RWPE2 (cell line): ENCODE measurements at places on chromosomes 12 and 14.

DNA sequence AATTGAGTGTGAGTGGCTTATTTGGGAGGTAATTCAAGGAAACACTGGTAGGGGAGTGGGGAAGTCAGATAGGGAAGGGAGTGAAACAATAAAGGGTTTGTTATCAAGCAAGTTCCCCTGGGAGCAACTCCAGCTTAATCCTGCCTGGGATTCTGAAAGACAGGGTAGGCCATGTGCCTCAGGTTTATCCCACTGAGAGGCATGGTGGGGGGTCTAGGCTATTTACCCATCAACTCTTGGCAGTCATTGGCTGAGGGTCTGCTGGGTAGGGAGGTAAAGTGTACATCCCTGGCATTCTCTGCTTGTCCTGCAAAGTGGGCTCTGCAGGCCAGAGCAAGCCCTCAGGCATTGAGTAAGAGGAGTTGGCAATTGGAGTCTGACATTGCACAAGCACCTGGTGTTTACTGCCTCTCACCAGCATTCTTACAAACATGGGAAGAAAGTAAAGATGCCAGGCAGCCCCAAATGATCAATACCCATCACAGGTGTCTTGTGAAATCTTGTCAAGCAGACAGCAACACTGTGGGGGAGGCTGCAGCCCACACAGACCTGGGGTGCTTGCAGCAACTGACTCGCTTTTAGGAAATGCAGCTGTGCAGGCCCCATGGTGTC is 169.3 kb downstream of the KTN1 start:
- no peak for DNase-seq
- H3K4me1 ChIP-seq: peaks cover 21% of the 10 kb centered on the region
- H3K4me3 ChIP-seq: no peak overlapping the region
- H3K27me3 ChIP-seq: no peaks in the 10 kb centered on the region

DNA sequence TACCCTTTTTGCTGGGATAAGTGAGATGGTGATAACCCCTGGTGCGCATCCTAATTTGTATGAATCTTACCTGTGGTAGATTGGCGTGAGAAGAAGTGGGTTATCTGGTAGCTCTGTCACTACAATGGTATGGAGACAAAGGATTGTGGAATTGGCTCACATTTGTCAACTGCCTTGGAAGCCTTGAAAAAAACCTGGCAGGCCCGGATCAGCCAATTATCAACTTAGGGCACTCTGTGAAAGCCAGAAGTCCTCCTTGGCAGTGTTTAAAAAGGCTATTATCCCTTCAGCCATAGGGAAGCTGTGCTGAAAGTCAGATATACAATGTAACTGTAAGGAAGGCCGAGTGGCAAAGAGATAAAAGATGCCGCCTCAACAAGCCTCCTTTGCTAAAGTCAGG is 56.5 kb downstream of the WASHC3 start:
- no peak overlapping the region for H3K4me3 ChIP-seq
- no peaks in the 10 kb centered on the region for H3K27me3 ChIP-seq

GRCh38 chr12:49059045-49059298 is 1.6 kb downstream of the KMT2D start:
- peak overlapping the region; percentile 77 for H3K4me3 ChIP-seq
- peaks cover 11% of the 10 kb centered on the region for H3K4me1 ChIP-seq
- peak overlapping the region; percentile 65 for H3K27ac ChIP-seq
- H3K36me3 ChIP-seq: peaks cover 31% of the 10 kb centered on the region
- no peak for DNase-seq
- no peaks in the 10 kb centered on the region for H3K27me3 ChIP-seq

DNA sequence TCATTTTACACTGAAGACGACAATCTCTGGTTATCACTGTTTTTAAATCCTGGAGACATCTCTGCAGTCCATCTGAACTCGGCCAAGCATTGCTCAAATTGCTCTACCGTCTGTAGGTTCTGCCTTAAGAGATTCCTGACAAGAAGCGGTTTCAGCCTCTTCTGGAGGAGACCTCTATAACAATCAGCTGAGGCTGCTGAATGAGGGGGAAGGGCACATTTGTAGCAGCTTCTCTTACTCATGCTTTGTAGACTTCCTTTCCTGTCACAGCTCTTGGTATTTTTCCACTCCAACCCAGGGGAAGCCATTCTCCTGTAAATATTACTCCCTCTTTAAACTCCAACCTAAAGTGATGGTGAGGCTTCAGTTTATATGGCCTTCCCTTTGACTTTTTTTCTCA is 3.0 kb downstream of the ARG2 start:
- no peaks in the 10 kb centered on the region for H3K36me3 ChIP-seq
- H3K27ac ChIP-seq: peak overlapping the region; percentile 71
- no peak overlapping the region for H3K4me3 ChIP-seq

DNA sequence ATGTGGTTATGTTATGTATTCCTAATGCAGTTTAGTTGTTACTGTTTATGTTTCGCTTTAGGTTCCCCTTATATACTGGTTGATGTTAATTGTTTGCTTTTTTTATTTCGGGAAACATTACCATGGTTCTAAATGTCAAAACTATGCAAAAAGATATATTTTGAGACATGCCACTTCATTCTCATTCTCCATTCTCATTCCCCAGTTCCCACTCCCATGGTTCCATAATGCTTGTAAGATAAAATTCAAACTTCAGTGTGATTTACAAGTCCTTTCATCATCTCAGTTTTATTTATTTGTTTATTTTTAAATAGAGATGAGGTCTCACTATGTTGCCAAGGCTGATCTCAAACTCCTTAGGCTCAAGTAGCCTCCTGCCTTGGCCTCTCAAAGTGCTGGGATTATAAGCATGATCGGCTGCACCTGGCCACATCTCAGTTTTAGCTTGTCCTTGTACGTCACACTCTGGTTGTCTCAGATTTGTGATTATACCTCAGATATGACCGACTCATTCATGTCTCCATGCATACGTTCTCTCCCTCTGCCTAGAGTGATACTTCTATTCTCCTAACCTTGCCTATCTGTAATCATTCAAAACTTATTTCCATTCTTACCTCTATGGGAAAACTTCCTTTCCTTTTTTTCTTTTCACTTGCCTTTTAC is 407.8 kb upstream of the RGS6 start:
- no peak for DNase-seq
- H3K4me3 ChIP-seq: no peak overlapping the region
- H3K4me1 ChIP-seq: no peaks in the 10 kb centered on the region
- H3K27me3 ChIP-seq: no peaks in the 10 kb centered on the region

DNA sequence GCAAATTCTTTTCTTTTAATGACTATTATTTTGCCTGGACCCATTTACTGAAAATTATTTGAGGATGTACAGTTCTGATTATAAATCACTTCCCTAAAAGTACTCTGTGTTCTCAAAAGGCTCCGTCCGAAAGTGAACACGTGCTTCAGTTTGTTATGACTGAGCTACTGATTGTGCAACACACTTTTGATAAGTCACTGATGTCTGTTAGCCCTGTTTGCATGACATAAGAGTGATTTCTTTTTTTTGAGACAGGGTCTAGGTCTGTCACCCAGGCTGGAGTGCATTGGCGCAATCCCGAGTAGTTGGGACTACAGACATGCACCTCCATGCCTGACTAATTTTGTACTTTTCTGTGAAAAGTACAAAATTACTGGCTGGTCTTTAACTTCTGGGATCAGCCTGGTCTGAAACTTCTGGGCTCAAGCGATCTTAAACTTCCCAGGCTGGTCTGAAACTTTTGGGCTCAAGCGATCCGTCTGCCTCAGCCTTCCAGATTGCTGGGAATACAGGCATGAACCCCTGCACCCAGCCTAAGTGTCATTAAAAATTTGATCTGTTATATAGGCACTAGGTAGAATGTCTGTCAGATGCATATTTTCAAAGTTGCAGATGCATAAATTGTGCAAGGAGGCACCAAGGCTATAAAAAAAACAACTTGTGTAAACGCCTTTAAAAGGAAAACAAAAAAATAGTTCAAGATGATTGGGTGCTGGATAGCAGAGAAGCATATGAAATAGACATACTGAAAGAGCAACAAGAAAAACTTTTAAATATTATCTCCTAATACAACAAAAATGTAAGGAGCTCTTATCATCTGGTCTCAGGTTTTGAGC is 111.5 kb downstream of the SRGAP1 start:
- no peaks in the 10 kb centered on the region; the same call in 1 of the 2 replicates for H3K36me3 ChIP-seq
- no peaks in the 10 kb centered on the region for H3K27me3 ChIP-seq
- H3K4me1 ChIP-seq: peaks cover 11% of the 10 kb centered on the region

DNA sequence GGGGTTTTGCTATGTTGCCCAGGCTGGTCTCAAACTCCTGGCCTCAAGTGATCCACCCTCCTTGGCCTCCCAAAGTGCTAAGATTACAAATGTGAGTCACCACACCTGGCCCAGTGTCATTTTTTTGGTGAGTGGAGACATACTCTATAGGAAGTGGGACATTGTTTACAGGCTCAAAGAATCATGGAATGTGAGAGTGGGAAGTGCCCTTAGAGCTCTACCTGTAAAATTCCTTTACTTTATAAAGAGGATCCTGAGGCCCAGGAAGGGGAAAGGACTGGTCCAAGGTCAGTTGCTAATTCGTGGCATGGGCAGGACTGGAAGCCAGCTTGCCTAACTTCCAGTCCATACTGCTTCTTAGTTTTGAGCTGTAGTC is 8.7 kb upstream of the ADCK1 start:
- H3K4me1 ChIP-seq: peaks cover 4% of the 10 kb centered on the region
- H3K36me3 ChIP-seq: no peaks in the 10 kb centered on the region
- H3K4me3 ChIP-seq: no peak overlapping the region
- no peak for DNase-seq

DNA sequence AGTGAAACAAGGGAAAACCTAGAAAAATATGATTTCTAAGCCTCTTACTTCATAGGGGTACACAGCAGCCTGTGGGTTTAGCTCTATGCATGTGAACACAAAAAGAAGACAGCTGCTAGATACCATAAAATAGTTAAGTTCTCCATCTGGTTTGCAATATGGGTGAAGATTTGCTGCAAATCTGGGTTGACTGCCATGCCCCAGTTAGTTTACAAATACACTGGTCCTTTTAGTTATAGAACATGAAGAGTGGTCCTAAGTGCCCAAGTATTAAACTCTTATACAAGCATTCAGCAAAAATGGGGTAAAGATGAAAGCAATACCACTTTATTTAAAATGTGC is 176.1 kb downstream of the AEBP2 start:
- no peaks in the 10 kb centered on the region for H3K36me3 ChIP-seq
- H3K4me1 ChIP-seq: no peaks in the 10 kb centered on the region
- no peak for DNase-seq
- H3K4me3 ChIP-seq: no peak overlapping the region
- H3K27me3 ChIP-seq: no peaks in the 10 kb centered on the region

DNA sequence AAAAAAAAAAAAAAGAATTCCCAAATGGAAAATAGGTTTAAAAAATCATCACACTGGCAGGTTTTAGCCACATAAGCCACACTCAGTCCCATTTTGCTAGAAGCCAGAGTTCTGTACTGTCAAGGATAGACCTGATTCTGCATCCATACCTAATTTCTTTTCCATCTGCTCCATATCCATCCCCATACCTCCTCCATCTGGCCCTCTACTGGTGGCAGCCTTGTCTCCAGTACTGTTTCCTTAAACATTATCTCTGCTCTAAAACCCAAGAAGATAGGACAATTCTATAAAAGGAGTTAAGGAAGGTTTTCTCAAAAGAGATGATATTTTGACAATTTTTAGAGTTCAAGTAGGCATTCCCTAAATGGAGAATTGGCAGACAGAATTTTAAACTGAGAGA is 26.0 kb upstream of the RXYLT1 start:
- no peak overlapping the region for H3K4me3 ChIP-seq
- peaks cover 9% of the 10 kb centered on the region for H3K27me3 ChIP-seq
- no peak for DNase-seq
- H3K27ac ChIP-seq: no peak overlapping the region
- H3K4me1 ChIP-seq: no peaks in the 10 kb centered on the region

GRCh38 chr12:88604646-88605045 is 24.4 kb upstream of the KITLG start:
- H3K4me3 ChIP-seq: no peak overlapping the region
- H3K36me3 ChIP-seq: no peaks in the 10 kb centered on the region
- no peaks in the 10 kb centered on the region for H3K27me3 ChIP-seq
- no peak for DNase-seq
- H3K27ac ChIP-seq: no peak overlapping the region

GRCh38 chr12:32494656-32495055 is 95.3 kb downstream of the FGD4 start:
- H3K4me3 ChIP-seq: no peak overlapping the region
- DNase-seq: no peak
- no peaks in the 10 kb centered on the region for H3K4me1 ChIP-seq
- no peaks in the 10 kb centered on the region for H3K27me3 ChIP-seq

GRCh38 chr12:93650626-93651025 is 26.5 kb upstream of the CRADD start:
- no peaks in the 10 kb centered on the region for H3K4me1 ChIP-seq
- H3K27me3 ChIP-seq: no peaks in the 10 kb centered on the region
- H3K4me3 ChIP-seq: no peak overlapping the region
- no peaks in the 10 kb centered on the region for H3K36me3 ChIP-seq
- H3K27ac ChIP-seq: no peak overlapping the region

DNA sequence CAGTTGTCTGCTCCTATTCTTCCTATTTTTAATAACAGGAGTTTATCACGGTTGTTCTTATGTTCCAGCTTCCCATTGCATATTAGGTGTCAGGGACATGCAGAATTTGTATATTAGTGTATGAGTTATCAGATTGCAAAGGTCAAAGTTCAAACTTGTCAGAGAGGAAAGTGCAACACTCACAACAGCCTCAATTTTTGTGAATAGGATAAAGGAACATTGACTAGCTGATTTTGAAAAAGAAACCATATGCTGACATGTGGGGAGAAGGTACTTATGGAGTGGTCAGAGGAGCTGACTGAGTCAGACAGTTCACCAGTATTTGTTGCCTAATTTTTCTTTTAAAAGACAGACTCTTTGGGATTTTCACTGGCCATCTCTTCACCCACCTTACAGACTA is 222.1 kb downstream of the C12orf50 start:
- no peak for DNase-seq
- H3K4me3 ChIP-seq: no peak overlapping the region
- H3K27me3 ChIP-seq: no peaks in the 10 kb centered on the region
- H3K36me3 ChIP-seq: no peaks in the 10 kb centered on the region
- no peak overlapping the region for H3K27ac ChIP-seq
- peaks cover 4% of the 10 kb centered on the region for H3K4me1 ChIP-seq

DNA sequence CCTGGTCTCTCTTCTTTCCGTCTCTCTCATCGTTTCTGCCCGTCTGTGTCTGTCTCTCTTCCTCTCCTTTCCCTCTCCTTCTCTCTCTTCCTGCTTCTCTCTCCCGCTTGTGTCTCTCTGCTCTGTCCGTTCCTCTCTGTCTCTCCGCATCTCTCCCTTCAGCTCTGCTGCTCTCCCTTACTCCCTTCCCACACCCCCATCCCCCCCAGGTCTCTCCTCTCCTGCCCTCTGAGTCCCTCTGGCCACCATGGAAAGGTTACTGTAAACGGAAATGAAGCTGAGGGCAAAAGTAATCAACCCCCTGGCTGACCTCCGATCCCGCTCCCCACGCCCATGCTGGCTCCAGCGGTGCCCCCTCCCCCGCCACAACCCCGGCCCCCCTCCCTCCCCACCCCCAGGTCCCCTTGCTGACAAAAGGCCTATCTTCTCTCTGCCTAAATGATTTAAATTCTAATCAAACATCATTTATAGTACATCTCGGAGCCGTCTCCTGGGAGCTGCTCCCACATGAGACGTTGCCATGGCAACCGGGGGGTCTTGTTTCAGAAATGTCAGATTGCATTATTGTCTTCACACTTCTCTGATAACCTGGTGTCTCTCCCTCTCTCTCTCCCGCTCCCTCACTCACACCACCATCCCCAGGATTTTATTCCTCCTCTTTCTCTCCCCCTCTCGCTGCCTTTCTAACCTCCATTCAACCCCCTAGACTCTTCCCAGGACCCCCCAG is 203.8 kb downstream of the RBM19 start:
- no peak overlapping the region for H3K27ac ChIP-seq
- no peak for DNase-seq
- no peaks in the 10 kb centered on the region for H3K36me3 ChIP-seq
- peaks cover 22% of the 10 kb centered on the region for H3K27me3 ChIP-seq
- no peaks in the 10 kb centered on the region for H3K4me1 ChIP-seq
